ENCODE measurements at places on chromosomes 3 and 15.
A peak's percentile ranks its signal among the peaks of the same experiment; 100 is the strongest.

- DNase-seq = no peak
Measured at GRCh38 chr3:150118219-150118618, 147.5 kb upstream of the PFN2 start.

DNA sequence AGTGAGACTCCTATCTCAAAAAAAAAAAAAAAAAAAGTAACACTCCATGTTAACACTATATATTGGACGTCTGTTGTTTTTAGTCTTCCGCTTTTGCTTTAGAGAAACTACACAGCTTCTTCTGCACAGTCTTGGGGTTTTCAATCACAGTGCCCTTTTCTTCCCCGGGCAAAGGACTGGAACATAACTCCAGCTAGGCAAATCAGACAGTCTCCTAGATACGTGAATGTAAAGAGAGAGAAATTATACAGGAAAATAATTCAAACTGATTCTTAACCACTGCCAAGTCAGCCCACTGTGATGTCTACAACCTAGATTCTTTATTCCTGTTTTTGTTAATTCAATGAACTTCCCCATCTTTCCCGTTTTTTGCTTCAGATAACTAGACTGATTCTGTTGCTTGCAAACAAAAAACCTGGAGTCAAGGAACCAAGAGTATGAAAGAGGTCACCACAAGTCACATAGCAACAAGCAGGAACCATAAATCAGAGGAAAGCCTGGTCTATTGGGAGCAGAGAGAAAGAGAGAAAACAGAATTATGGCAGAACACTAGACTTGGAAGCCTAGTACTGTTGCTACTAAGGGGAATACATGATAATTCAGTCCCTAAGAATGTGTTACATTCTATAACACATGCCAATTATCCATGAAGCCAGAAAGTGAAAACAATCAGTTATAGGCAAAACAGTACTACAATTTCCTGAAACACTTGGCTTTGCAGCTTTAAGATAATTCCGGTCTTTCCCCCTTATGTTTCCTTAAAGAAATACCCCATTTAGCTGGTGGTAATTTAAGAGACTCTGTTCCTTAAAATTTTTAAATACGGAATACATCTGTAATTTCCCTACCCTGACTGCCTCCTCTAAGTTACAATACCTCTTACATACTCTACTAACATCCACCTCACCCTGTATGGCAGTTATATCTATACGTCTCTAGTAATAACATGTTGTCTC lies 63.1 kb downstream of the TBL1XR1 start:
- DNase-seq = no peak

DNA sequence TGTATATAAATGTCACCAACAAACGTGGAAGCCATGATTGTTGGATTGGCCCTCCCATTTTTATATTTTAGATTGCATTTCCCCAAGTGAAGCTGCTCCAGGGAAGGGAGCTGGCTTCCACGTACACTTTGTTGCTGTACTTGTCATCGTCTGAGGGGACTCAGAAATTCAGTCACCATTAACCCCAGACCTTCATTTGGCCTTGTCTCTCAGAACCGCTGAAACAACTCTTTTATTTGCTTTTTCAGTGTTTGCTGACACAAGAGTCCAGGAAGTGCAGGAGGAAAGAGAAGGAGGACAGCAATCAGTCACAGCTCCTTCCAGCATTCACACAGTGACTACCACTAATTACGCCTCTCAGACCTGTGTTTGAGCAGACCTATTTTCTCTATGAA lies 276.5 kb downstream of the TBL1XR1 start:
- no peak for DNase-seq

DNA sequence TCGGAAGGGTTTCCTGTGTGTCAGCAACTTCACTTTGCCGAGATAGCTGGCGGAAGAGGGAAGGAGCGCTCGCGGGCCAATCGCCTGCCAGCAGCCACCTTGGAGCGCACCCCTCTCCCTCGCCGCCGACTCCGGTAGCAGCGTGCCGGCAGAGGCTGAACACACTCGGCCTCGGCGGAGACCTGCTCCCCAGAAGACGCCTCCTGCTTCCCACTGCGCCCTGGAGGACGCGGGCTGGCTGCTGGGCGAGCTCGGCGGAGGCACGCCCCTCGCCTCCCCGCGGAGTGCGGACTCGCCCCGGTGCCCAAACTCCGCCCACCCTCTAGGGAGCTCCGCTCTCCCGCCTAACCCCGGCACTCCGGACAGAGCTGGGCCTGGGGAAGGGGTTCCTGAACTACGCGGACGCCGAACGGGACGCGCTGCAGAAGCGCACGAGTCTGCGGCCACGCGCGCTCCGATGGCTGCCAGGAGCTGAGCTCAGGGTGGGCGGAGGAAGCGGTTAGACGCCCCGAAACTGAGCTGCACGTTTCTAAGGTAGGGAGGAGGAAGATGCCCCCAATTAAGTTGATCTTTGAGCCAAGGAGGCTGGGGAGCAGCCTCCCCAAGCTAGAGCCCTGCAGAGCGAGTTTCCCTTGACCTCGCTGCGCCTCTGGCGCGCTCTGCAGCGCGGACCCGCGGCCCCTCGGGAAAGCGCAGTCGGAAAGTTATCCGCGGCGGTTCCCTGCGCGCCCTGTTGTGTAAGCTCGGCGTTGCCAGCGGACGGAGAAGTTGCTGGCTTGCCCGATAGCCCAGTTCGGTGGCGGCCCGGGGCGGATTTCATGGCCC lies at the start of gene P2RY1:
P2RY1 (plus strand) TSS at position 356 of the 825 bp plus-strand sequence. CDS start 652 bp downstream, outside the sequence.
- peak; percentile 76 for DNase-seq

DNA sequence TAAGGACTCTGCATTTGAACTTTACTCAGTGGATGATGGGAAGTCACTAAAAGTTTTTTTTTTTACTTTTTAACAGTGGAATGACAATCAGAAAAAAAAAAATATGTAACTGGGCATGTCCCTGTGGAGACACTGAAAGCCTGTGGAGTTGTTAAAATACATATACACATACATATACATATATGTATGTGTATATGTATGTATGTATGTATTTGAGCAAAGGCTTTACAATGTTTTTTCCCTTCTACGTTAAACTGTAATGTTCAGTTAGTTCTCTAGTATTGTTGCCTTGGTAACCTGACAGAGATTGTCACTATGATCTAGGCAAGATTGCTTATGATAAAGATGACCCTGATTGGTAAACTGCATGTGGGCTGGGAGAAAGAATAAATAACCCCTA lies 30.3 kb downstream of the NSUN3 start:
- no peak for DNase-seq

DNA sequence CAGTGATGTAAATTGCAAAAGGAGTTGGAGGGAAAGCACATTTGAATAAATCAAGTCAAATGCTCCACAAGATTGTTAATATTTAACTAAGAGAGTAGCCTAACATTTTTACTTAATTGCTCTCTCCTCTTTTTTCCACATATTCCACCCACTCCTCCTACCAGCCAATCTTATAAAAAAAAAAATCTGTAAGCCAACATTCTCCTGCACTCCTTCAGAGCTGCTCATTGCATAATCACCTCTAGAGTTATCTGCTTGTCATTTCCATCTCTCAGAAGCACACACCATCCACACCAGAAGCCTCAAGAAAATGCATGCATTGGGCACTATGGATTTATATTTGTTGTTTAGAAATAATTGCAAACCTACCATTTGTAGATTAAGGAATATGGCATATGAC lies 64.1 kb downstream of the CADPS start:
- DNase-seq = no peak

GRCh38 chr3:71511446-71511845 lies 72.1 kb downstream of the FOXP1 start:
- no peak for DNase-seq

DNA sequence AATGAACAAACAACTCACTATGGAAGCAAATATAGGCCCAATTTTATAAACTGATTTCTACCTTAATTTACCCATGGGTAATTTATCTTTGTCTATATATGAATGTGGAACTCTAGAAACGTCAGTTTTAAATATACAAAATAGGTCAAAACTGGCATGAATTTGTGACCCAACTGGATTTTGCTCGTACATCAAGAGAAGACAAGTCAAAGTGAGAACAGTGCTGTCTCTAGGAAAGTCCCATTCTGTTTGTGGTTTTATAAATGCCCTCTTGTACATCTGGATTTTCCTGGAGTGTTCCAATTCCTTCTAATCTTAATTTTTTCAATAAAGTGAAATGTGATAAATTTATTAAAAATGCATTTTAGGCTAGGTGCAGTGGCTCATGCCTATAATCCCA lies 50.2 kb upstream of the ABHD10 start:
- no peak for DNase-seq

- DNase-seq = no peak
Measured at GRCh38 chr3:94156626-94157025, 93.8 kb downstream of the NSUN3 start.

DNA sequence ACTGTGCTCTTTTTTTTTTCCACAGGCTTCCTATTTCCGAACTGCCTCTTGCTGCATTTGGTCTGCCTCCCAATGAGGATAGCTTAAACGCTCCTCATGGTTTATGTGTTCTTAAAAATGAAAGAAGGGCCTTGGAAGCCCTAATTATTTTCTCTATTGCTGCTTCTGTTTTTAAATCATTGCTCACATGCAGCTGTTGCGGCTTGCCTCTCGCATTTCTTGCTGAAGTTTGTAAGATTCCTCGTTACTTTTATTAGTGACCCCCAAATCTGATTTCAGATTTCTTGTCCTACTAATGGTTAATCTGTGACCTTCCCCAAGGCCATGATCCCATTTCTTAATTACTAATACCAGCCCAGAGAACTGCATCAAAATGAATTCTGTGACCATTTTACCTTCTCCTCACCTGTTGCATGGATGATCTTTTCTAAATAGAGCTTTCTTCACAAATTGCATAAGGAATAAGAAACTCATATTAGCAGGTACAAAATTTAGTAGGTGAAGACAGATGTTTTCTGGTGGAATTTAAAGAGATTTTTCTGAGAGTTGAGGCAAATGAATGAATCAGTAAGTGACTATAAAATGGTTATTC lies 1.8 kb downstream of the UBE2E1 start:
- DNase-seq = peak; percentile 27

DNA sequence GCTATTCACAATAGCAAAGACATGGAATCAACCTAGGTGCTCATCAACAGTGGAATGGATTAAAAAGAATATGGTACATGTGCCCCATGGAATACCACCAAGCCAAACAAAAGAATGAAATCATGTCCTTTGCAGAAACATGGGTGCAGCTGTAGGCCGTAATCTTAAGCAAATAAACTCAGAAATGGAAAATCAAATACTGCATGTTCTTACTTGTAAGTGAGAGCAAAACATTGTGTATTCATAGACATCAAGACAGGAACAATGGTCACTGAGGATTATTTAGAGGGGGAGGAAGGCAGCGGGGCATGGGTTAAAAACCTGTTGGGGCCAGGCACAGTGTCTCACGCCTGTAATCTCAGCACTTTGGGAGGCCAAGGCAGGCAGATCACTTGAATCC lies 304.7 kb upstream of the ROBO2 start:
- DNase-seq = no peak

DNA sequence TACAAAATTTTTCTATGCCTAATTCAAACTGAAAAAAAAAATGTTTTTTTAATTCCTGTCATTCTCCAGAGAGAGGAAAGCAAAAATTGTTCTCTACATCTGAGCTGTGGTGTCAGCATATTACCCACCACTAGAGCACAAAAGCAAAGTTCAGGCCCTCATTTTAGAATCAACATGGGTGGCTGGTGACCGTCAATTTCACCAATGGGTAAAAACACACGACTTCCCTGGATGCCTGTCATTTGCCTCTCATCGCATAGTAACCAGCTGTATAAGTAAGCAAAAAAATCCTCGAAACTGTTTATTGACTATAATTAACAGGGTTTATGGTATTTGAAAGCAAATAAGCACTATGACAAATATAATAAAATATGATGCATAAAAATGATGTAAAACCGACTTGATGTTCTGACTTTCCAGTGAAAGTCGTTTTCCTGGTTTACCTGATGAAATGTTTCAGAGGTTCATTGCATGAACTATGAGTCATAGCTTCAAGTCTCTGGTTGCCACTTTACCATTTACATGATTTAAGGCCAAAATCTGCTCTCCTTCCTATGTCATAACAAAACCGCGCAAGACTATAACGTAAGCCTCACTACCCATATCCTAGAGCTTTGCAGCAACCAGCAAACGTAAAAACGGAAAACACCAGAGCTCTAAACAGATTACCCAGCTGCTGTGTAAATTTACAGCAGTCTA lies 60.5 kb downstream of the THBS1 start:
- no peak for DNase-seq

- no peak for DNase-seq
Measured at GRCh38 chr3:184042617-184043016, 10.2 kb upstream of the HTR3C start.

DNA sequence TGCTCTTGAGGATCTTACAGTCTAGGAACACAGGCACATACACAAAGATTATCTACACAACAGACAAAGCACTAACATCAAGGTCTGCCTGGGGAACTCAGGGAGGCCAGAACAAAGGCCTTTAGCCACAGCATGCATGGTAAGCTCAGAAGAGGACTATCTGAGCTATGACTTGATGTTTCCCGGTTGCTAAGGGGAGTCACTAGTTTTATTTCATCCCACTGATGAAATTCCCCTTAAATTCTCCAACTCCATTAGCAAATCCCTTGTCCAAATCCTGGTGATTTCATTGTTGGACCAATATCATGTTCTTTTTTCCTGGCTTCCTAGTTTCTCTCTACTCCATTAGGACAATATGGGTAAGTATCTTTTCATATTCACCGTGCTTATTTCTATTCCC lies 23.3 kb downstream of the FBN1 start:
- DNase-seq = no peak

DNA sequence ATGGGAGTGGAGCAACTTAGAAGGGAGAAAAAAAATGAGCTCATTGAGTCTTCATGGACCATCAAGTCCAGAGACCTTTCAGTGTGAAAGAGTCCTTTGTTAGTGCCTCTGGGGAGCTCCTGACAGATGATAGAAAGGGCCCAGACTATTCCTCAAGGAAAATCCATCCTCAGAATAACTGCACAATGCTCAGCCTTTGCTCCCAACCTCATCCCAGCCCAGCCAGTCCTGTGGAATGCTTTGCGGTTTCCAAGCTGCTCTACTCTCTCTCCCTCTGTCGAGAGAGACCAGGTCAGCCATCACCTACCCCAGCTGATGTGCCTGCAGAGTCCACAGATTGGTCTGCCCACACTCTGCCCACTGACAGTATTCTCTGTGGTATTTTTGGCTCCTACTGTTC lies 406.2 kb downstream of the MFSD1 start:
- no peak for DNase-seq

GRCh38 chr3:100352296-100353231 lies 18.0 kb downstream of the NIT2 start:
- no peak for DNase-seq

GRCh38 chr3:125334675-125335560 lies 40.2 kb downstream of the ZNF148 start:
- no peak for DNase-seq

DNA sequence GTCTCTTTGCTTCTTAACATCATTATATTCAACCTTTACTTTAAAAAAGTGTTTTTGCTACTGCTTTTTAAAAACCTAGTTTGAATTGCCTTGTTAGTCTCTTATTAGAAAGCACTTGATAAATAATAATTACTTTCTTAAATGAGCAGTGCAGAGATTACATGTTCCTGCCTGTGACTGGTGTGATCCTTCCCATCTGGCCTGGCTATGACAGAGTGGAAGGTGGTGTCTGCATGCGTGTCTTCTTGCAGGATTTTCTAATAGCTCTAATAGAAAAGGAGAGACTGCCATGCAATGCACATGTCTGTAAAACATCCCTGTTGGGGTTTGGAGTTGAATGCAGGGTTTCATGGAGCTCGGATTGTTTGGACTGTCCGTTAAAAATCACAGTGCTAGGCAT lies 425.8 kb upstream of the TPM1 start:
- no peak for DNase-seq
